Nephron progenitor cell (in vitro differentiated cells): ENCODE measurements at places on chromosomes 11 and 22.
A peak's percentile ranks its signal among the peaks of the same experiment; 100 is the strongest.

GRCh38 chr11:3808861-3809623 is 682 bp downstream of the PGAP2 start:
- DNase-seq, result no peak

GRCh38 chr22:38167988-38168407 is 13.6 kb downstream of the PLA2G6 start:
- no peak for DNase-seq

DNA sequence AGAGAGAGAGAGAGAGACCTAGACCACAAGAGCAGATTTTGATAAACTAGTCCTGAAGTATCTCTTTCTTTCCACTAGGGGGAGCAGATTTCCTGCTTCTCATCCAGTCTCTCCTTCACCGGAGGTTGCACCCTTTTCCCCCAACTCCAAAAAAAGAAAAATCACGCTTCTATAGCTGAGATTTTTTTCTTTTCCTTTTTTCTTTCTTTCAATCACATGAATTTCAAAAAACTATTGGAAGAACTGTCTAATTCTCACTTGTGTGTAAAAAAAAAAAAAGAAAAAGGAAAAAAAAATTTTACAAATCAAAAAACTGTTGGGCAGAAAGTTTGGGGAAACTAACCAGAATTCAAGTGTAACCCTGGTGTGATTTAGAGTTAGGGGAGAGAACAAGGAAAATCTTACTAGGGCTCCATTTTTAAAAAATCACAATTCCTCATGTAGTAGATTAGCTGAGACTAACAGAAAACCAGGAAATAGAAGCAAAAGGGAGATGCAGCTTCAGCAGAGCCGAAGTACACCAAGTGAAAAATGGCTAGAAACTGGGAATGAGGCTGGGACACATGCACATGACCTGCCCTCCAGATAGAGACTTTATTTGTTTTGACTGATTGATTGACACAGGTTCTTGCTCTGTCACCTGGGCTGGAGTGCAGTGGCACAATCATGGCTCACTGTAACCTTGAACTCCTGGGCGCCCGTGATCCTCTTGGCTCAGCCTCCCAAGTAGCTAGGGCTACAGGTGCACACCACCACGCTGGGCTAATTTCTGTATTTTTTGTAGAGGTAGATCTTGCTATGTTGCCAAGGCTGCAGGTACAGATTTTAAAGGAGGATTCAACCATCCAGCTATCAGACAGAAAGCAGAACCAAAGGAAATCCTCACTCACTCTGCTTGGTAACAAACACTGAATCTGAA is 27.1 kb downstream of the SDHD start:
- DNase-seq, result peak; percentile 14

GRCh38 chr11:34331329-34331728 is 26.5 kb downstream of the ABTB2 start:
- no peak for DNase-seq

GRCh38 chr22:16800358-16800757 is 24.9 kb downstream of the XKR3 start:
- no peak for DNase-seq

DNA sequence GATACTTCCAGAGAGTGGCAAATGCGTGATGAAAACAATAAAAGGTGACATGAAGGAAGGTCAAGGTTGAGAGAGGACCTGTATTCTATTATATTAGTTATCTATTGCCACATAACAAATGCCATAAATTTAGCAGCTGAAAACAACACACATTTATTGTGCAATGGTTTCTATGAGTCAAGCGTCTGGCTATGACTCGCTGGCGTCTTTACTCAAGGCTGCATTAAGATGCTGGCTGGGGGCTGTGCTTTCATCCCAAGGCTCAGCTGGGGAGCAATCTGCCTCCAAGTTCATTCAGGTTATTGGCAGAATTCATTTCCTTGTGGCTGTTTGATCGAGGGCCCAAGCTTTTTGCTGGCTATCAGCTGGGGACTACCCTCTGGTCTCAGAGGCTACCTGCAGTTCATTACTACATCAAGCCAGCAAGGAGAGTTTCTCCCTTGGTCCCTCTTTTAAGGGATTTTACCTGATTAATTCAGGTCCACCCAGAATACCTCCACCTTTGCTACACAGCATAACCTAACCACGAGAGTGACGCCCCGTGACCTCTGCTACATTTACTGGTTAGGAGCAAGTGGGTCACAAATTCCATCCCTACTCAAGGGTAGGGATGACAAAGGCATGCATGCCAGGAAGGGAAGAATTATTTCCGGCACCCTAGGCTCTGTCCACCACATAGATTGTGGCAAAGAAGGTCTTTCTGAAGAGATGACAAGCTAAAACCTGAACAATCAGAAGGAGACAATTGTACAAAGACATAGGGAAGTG is 549.1 kb downstream of the MN1 start:
- no peak for DNase-seq

GRCh38 chr22:19811811-19812771 is 42.6 kb downstream of the GNB1L start:
- no peak for DNase-seq

- DNase-seq, result no peak
These were observed 5.2 kb downstream of the TRMU start for GRCh38 chr22:46340676-46341075.

GRCh38 chr11:68658097-68658496 is 26.2 kb upstream of the GAL start:
- no peak for DNase-seq

DNA sequence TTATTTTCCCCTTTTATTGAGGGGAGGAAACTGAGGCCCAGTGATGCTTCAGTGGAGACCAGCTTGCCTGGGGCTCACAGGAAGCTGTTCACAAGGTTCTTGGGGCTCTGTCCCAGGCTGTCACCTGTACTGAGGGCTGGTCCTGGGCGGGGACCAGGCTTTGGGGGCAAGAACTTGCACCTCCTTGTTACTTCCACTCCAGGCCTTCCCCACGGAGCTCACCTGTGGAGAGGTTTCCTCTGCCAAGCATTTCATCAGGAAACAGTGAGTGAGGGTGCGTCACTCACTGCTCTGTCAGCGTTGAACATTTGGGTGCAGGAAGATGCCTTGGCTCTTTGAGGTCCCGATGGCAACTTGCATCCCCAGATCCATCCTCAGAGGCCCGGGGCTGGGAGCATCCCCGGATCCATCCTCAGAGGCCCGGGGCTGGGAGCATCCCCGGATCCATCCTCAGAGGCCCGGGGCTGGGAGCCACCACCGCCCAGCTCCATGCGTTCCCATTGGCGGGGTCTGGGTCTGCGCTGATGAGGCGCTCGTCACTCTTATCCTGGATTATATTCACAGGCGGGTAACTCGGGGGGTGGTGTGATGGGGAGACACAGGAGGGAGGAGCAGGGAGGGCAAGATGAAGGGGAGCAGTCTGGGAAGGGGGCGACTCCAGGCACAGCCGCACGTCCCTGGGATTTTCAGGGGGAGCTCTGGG is 1.4 kb upstream of the SMIM38 start:
- no peak for DNase-seq

DNA sequence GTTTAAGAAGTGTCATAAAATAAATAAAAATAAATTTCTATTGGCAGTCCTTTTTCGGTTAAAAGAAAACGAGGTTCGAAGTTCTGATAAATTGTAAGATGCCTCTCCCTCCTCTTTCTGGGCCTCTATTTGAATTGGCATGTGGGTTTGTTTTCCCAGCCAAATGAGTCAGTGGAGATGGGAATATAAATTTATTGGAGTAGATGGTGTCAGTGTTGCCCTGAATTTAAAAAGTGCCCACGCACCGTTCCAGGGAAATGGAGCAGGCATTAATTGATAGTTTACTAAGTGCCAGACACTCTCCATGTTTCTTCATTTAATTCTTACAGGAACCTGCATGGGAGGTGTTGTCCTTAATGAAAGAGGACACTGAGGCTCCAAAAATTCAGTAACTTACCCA is 119.2 kb downstream of the FEZ1 start:
- no peak for DNase-seq

- DNase-seq, result no peak
These were observed 65.5 kb downstream of the ME3 start for GRCh38 chr11:86606836-86607481.

GRCh38 chr22:29710193-29710592 is 9.6 kb upstream of the CABP7 start:
- DNase-seq, result no peak
